ENCODE measurements at places on chromosomes 12 and 14.
A peak's percentile ranks its signal among the peaks of the same experiment; 100 is the strongest.

GRCh38 chr12:73383584-73384222 lies 1111.5 kb downstream of the TRHDE start:
- no peak for DNase-seq

DNA sequence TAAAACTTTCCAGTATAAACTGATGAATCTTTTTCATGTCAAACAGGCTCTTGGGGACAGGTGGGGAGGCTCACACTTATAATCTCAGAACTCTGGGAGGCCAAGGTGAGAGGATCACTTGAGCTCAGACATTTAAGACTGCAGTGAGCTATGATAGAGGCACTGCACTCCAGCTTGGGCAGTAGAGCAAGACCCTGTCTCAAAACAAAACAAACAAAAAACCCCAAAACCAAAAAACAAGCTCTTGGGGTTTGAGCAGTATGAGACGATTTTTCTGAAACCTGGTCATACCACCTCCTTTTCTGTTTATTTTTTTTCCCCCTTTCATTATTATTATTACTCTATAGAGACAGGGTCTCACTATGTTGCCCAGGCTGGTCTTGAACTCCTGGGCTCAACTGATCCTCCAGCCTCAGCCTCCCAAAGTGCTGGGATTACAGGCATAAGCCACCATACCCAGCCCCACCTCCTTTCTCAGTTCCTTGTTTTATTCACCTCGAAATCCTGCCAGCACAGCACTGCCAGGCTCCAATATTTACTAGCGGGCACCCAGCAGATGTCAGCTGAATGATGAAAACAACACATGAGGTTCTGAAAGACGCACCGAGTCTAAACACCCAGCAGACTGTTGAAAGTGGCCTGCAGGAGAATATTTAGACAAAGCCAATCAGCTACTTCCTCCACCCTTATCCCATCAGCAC lies 19.5 kb upstream of the CDK17 start:
- no peak for DNase-seq

- no peak for DNase-seq
These were observed 11.2 kb downstream of the GPR132 start for GRCh38 chr14:105053996-105054395.

DNA sequence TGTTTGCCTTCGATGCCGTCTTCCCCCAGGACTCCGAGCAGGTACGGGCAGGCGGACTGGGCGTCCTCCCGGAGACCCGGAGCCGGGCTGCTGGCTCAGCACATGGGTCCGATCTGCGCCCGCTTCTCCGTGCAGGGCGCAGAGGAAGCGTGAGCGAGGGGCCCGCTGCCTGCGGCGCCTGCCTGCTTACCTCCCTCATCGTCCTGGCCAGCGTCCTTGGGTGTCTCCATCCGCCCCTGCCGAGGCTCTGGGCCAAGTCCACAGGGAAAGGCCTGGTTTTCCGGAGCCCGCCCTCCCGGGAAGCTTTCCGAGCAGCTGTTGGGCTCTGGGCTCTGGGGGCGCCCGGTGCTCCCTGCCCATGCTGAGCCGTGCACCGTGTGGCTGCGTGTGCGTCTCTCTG lies 33.5 kb downstream of the KIF26A start:
- DNase-seq = no peak

DNA sequence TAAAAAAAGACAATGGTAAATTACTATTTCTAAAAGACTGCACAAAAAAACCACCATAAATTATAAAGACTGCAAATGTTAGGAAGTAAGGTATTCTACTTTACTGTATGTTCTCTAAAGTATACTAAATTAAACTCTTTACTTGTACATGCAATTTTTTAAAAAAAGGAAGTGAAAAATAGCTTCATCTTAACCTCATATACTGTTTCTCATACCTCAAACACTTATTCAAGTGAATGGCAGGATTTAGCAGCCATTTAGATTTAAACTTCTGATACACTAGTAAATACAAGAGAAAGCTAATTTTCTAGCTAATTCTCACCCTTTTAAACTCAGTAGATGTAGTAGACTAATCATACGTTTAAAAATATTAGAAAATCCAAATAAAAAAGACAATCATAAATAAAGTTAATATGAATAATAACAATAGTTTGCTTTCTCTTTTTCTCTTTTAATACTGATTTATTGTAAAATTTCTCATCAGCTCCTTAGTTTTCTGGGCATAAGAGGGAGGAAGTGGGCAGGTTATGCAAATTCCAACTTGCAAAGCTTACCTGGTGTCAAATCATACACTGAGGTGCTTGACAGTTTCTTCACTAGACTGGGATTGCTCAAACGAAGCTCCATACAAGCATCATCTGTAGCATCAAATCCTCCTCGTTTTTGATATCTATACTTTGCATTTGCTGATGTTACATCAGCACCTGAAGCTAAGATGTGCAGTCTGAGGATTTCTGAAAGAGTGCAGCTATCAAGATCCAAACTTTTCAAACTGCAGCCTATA lies 71.0 kb upstream of the CFL2 start:
- no peak for DNase-seq

- peak; percentile 25 for DNase-seq
These were observed 114.6 kb downstream of the PPFIA2 start for GRCh38 chr12:81644503-81644902.

DNA sequence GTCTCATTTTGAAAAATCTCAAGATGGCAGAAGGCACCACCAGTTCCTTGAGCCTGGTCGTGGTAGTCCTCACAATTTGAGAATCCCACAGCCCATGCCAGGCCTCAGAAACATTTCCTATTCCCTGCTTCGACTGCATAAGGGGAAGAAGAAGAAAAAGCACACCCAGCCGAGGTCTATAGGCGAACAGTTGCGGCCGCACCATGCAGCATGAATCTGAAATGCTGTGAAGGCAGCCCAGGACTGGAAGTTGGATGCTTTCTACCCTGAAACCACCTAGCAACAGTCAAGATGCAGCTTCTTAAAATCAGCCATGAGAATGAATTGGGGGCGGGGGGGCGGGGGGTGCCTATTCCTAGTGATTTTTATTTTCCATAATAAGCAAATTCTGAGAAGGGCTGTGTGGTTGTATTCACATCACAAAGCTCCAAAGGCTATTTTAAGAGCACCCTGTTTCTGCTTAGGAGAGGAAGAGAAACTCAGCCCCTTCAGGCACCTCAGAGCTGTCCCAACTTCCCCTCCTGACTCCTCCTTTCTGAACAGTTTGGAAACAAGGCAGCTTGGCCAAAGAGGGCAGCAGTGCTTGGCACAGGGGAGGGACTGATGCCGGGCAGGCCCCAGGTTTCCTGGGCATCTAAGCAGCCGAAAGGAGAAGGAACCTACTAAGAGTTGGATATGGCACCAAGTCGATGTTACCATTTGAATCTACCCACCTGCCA lies 172.5 kb upstream of the FOXN3 start:
- no peak for DNase-seq

DNA sequence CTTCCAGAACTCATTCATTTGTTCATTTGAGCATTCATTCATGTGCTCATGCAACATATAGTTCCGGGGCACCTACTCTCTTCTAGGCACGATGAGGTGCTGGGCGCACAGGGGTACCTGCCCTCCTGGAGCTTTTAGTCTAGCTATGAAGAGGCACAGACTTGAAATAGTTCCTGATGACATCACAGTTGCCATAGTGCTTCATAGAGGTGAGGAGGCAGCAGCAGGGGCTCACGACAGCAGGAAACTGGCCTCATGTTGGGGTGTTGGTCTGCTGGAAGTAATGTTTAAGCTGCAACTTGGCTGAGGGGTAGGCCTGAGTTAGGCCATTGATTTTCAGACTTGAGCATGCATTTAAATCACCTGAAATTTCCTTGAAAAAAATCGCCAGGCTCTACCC lies 195.5 kb downstream of the PHETA1 start:
- DNase-seq = no peak

DNA sequence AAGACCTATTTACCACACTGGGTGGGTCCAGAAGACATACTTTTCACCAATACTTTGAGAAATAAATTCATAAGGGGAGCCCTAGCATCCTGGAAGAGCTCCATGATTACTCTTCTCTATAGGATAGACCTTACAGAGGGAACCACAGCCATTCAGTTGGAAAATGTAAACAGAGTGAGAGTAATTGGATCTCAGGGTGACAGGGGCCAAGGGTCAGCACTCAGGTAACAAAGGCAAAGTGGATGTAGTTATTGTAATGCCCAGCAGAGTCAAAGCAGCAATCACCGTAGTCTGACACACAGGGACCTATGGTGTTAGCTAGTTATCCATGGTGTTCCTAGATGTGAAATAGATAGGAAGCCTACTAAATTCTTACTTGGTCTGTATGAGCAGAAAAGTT lies 10.8 kb upstream of the GTF2A1 start:
- no peak for DNase-seq

Measured in NCI-H1092 (cell line).